NCI-H2081 treated with DMSO at 0.1 percent for 48 hours (cell line): ENCODE measurements at places on chromosomes 16 and 17.

- DNase-seq, result no peak
These were observed 510.2 kb downstream of the WWOX start for GRCh38 chr16:78609402-78610274.

DNA sequence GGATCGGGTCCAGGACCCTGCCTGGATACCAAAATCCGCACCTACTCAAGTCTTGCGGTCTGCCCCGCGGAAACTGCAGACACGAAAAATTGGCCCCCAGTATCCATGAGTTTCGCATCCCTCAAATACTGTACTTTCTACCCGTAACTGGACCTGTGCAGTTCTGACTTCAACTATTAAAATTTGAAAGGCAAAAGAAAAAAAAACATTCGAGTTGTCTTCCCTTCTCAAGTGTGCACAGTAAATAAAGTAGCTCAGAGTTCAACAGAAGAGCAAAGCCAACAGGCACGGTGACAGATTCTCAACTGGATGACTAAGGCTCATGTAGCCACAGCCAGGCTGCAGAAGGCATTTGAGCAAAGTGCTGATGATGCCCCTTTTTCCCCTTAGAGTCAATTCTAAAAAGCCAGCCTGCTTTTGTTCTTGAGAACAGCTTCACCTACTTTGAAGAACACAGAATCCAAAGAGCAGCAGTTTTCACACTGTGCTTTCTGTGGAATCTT lies 32.5 kb downstream of the MARF1 start:
- DNase-seq, result no peak

GRCh38 chr17:11242411-11242810 lies 1.4 kb downstream of the SHISA6 start:
- DNase-seq, result no peak

DNA sequence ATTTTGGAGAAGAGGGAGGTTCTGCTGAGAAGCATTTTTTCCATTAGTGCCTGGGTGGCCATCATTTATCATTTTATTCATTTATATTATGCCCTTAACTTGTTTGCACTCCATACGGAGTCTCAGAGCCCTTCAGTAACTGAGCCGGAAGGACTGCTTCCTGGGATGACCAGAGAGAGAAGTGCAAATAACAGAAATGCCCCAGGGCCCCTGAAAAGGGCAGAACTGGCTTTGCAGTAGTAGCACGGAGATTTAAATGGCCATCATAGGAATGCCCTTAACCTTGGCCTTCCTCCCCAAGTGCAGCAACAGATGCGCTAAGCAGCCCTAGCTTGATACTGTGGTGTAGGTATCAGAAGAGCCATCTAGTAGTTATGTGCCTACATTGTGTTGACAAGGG lies 58.5 kb downstream of the NUP93 start:
- no peak for DNase-seq

DNA sequence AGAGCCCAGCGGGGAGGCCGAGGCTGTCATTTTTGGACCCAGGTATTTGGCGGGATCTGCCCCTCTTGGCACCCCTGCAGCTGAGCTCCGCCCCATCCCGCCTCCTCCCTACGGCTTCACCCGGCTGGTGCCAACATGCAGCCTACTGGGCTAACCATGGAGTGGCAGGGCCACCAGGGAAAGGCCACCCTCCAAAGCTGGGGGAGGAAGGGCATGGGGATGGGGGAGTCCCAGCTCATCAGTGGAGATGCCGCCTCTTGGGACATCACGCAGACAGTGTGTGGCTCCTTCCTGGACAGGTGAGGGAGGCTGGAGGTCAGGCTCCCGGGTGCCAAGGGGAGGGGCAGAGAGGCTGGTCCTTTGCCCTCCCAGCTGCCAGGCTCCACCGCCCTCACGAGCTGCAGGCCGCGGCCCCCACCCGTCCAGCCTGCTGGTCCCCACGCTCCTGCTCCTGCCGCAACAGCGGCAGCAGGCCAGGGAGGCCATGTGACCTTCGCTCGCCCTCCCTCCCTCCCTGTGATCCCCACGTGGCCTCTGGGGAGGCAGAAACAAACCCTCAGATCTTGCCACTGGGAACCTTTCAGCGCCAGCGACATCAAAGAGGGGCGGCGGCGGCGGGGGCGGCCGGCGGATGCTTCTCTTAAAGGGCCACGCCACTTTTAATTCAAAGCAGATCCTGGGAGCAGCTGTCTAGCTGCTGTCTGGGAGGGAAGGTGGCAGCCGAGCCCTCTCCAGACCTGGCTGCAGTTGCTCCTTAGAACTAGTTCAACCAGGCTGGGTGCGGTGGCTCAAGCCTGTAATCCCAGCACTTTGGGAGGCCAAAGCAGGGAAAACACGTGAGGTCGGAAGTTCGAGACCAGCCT lies 6.8 kb upstream of the NOTUM start:
- DNase-seq, result no peak

GRCh38 chr17:70121126-70121525 lies 46.1 kb downstream of the KCNJ16 start:
- DNase-seq, result no peak

DNA sequence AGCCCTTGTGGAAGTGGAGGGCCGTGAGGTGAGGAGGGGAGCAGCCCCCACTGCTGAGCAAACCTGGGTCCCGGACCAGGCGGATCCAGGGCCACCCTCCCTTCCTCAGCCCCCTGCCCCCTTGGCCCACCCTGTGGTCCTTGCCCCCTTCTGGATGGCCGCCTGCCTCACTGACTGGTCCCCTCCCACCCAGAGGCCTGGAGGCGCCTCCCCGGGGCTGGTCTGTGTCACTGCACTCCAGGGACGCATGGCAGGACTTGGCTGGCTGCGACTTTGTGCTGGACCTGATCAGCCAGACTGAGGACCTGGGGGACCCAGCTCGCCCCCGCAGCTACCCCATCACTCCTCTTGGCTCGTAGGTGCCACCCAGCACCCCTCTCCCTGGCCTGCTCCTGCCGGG lies 19.2 kb upstream of the SMIM5 start:
- DNase-seq, result no peak

DNA sequence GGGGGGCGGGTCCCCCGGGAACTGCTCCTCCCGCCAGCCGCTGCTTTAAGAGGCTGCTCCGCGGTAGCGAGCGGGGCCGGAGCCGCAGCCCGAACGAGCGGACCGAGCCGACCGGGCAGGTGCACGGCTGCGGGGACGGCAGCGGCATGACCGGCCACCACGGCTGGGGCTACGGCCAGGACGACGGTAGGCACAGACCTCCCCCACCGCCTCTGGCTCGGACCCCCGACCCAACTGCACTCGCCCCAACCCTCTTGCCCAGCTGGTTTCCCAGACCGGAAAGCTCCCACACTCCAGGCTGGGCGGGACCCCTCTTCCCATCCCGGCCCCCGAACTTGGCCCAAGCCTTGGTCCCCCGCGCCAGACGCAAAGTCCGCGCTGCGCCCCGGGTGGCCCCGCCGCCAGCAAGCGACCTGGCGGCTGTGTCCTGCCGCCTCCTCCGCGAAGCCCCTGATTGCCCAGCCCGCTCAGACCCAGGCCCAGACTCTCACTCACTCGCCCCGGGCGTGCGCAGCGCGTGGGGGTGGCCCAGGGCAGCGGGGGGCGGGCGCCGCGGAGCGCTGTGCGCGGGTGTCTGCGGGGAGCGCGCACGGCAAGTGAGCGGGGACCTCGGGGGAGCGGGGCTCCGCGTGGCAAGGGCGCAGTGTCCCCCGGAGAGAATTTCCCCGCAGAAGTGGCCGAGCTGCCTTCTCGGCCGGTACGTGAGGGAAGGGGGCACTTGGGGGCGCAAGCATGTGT lies at the start of gene CA7:
TSS of gene CA7 (plus strand) at position 73 of the 738 bp plus-strand sequence. CDS start at position 147, 74 bp downstream.
- no peak for DNase-seq

DNA sequence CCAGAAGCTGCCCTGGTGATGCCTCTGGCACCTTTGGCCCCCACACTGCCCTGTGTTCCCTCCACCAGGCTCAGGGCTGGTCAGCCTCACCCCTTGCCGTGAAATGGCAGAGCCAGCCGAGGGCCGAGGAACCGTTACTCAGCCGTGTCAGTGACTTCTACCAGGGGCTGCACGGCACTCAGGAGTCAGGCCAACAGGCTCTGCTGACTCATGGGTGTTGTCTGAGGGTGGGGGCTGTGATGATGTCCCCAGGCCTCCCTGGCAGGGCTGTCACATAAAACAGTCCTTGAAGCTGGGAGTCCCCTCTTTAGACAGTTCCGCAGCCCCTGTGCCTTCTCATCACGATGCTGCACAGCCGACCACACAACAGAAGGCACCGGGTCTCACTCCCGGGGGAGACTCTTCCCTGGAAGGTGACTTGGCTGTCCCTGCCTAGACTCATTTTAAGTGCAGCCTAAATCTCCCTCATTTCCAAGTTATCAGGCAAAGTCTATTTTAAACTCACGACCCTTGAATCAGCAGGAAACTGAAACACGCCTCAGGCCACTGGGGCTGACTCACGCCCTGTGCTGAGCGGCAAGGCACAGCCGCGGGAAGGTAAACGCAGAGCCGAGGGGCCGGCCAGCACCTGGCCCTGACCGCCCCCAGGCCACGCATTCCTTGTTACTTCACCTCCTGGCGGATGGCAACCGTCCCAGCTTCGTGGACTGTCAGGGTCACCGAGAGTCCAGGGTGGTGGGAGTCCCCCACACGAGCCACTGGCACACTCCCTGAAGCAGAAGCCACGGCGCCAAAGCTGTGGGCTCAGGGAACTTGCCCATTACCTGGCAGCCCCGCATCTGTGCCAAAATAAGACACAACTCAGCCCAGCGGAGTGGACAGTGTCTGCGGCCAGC lies 102.6 kb downstream of the ZNF778 start:
- DNase-seq, result no peak

GRCh38 chr17:63974594-63975192 lies 2.0 kb upstream of the SCN4A start:
- DNase-seq, result no peak

GRCh38 chr16:10660950-10661635 lies 33.6 kb downstream of the TEKT5 start:
- no peak for DNase-seq

- no peak for DNase-seq
These were observed 89.4 kb downstream of the ADCY9 start for GRCh38 chr16:4026854-4027253.

DNA sequence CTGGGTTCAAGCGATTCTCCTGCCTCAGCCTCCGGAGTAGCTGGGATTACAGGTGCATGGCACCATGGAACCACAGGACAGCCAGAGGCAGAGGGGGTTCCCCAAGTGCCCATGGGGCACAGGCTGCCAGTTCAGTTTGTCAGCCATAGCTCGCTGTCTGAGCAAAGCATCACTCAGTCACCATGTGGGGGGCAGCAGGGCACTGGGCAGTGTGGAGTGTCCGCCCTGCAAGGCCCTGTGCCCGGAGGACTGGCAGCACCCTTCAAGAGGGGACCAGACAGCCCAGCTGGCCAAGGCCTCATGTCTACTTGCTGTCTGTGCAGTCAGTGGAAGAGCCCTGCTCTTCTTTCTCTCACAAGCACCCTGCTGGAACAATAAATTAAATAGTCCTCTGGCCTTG lies 6.4 kb downstream of the ALYREF start:
- no peak for DNase-seq

GRCh38 chr16:27759301-27759871 lies 209.4 kb downstream of the KATNIP start:
- DNase-seq, result no peak

DNA sequence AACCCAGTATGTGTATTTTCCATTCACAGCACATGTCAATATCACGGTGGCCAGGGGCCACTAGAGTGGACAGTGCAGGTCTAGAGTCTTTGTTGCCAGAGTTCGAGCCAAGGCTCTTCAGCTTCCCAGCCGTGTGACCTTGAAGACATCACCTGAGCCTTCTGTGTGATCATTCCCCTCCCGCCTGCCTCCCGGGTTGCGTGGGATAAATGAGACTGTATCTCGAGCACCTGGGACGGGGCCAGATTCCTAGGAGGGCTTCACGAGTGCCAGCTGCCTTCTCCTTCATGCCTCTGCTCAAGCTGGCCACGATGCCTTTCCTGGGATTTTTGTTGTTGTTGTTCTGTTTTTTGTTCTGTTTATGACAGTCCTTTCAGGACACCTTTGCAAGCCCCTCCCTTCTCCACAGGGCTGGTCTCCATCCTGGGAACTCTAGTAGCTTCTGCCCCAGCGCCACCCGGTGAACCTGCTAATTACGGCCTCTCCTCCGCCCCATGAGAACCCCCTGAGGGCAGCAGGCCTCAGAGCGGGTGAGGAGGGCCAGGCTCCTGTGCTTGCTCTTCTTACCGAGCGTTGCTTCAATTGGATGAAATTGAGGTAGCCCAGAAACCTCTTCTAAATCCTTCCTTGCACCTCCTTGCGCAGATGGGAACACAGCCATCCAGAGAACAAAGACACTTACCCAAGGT lies 3.9 kb downstream of the SPNS2 start:
- no peak for DNase-seq

- no peak for DNase-seq
These were observed 35.2 kb downstream of the PLXDC1 start for GRCh38 chr17:39116224-39116623.

DNA sequence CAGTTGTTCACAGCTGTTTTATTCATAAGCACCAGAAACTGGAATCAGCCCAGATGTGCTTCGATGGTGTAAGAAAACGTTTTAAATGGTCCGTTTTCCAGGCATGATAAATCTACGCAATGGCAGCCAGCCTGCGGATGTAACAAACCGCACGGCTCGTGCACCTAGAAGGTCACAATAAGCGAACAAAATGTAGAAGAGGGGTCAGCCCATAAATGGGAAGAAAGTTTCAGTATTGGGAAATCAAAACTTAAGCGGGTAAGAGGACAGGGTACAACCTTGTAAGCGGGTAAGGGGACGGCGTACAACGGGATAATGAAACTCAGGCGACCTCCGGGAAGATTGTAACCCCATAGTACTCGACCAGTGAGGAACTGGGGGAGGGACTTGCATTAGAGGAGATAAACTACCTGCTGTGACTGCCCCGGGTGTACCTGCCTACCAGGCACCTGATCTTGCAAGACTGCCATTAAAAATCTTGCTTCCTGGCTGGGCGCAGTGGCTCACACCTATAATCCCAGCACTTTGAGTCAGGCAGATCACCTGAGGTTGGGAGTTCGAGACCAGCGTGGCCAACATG lies 66.6 kb downstream of the ANKRD11 start:
- DNase-seq, result no peak

GRCh38 chr16:64453646-64454045 lies 668.2 kb downstream of the CDH11 start:
- no peak for DNase-seq

GRCh38 chr16:56300891-56301850 lies 109.9 kb downstream of the GNAO1 start:
- no peak for DNase-seq

- DNase-seq, result no peak
These were observed 4.1 kb downstream of the RASD1 start for GRCh38 chr17:17492085-17492484.
